T-helper 17 cell (primary cell): ENCODE measurements at places on chromosomes 11 and 22.

DNA sequence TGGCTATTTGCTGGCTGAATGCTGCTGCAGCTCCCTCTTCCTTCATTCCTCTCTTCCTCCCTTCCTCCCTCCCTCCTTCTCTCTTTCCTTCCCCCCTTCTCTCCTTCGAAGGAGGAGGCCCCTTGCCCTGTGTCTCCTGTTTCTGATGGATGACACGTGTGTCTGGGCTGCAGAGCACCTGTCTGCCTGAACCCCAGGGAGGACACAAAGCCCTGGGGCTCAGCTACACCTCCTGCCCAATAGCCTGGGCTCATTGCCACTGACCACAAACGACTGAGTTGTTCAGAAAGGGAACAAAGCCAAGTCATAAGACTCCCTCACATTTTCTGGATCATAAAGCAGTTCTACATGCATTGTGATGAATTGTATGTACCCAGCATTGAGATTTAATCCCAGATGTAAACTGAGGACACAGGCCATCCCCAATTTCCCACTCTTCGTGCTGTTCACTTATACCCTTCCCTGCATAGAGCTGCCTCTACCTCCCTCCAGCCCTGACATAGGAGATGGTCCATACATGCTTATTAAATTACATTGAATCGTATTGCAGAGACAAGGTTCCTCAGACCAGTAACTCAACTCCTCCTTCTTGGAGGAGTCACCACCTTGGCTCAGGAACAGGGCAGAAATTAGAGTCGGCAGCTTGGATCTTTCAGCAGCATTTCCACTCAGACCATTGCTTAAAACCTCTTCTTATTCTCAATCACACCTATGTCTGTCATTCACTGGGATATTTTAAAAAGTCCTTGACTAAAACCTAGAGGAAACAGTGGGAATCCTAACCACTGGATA lies 1.2 kb downstream of the CSRP3 start:
- DNase-seq: no peak

DNA sequence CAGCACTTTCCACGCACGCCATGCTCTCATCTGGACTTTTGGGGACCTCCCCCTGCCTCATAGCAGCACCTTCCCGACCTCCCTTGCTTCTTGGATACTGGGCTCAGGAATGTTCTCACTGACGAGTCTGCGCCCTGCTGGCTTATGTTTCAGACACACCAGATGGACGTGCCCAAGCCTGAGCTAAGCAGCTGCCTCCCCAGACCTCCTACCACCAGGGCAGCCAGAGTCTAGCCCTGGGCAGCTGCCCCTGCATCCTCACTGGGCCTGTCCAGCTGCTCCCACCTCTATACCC lies 13.2 kb upstream of the RGL4 start:
- no peak for DNase-seq

GRCh38 chr22:48268293-48268692 lies 1505.8 kb downstream of the TBC1D22A start:
- no peak for DNase-seq

DNA sequence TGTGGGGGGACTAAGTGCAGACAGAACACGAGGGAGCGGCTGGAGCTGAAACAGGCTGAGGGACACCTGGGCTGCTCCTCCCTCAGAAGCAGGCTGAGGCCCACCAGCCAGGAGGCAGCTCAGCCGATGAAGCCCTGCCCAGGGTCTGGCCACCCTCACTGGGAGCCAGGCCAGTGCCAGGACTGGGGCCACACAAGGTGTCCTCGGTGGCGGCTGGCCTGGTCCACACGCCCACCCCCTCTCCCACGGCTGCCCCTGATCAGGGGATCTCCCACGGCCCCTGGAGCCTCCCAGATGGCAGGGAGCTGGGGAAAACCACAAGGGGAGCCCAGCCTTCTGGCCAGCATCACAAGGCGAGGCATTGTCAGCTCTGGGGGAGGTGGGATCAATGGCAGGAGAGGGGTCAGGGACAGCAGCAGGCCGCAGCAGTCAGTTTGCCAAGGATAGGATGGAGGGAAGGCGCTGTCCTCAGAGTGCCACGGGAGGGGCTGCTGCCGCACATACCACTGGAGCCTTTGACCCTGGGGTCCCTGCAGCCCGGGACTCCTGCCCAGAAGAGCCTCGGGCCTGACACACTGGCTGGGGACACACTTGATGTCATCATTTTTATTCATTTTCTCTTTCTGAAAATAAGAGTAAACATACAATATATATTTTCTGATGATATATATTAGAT lies 11.7 kb upstream of the RASL10A start:
- DNase-seq: no peak

- no peak for DNase-seq
Measured at GRCh38 chr11:128424851-128425285, 162.5 kb downstream of the ETS1 start.

DNA sequence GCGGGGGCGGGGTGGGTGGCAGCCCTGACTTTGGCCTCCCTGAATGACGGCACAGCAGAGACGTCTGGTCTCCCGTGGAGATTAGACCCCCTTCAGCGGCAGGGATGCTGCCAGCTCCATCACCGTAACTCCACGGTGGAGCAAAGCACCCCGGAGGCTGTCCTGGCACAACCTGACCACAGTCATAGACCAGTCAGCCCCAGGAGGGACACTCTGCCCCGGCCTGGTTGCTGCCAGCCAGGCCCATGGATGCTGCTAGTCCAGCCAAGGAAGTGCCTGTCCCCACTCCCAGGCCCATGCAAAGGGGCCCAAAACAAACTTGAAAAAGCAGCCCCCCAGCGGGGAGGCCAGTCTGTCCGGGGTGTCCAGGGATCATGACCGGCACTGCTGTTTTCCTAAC lies 11.5 kb upstream of the ANO1 start:
- DNase-seq: no peak

GRCh38 chr11:128928400-128928799 lies 14.3 kb downstream of the TP53AIP1 start:
- no peak for DNase-seq
